Activated naive CD4-positive, alpha-beta T cell treated with anti-CD3 and anti-CD28 coated beads for 36 hours (primary cell): ENCODE measurements at places on chromosomes 16 and 17.
A peak's percentile ranks its signal among the peaks of the same experiment; 100 is the strongest.

DNA sequence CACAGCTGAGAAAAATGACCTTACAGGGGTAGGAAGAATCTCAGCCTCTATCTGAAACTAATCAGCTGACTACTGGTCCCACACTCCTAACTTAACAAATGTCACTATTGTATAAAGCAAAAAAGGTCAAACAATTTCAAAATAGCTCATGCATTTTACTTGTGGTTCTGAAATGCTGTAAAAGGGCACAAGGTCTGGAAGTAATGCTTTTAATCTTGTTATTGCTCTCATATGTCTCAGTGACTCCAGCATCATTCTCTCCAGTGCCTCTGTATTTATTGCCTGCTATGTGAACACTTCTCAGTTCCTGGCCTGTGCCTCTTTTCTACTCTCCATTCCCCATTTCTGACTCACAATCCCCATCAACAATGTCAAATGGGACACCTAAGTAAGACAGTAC, 937.7 kb downstream of the CDH11 start:
- DNase-seq: no peak

DNA sequence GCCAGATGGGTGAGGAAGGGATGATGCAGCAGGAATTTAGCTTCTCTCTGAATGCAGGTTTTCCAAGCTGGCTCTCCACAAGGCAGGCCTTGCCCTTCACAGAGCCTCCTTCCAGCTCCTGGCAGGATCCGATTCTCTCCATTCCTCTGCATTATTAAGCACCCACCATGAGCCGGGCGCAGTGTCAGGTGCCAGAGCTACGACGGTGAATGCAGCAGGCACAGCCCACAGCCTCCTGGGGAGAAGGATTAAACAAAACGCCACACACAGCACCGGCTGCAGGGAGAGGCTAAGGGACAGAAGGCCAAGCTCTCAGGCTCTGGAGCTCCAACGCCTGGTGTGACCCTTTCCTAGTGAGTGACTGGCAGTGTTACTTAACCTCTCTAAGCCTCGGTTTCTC, 7.1 kb upstream of the MT2A start:
- DNase-seq: no peak

DNA sequence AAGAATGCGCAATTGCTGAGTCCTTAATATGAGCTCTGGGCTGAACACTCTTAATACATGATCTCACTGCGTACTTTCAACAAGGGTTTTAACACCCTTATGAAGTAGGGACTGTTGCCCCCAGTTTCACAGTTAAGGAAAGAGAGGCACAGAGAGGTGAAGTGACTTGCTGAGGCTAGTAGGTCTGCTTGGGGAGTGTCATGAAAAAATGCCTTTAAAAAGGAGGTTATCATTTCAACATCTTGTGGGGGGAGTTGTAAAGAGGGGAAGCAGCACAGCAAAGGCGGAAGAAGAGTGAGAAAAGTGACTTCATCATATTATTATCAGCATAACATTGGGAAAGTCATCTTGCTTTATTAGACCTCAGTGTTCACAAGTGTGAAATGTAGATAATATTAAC, 2.1 kb downstream of the CCL4L2 start:
- DNase-seq: no peak

DNA sequence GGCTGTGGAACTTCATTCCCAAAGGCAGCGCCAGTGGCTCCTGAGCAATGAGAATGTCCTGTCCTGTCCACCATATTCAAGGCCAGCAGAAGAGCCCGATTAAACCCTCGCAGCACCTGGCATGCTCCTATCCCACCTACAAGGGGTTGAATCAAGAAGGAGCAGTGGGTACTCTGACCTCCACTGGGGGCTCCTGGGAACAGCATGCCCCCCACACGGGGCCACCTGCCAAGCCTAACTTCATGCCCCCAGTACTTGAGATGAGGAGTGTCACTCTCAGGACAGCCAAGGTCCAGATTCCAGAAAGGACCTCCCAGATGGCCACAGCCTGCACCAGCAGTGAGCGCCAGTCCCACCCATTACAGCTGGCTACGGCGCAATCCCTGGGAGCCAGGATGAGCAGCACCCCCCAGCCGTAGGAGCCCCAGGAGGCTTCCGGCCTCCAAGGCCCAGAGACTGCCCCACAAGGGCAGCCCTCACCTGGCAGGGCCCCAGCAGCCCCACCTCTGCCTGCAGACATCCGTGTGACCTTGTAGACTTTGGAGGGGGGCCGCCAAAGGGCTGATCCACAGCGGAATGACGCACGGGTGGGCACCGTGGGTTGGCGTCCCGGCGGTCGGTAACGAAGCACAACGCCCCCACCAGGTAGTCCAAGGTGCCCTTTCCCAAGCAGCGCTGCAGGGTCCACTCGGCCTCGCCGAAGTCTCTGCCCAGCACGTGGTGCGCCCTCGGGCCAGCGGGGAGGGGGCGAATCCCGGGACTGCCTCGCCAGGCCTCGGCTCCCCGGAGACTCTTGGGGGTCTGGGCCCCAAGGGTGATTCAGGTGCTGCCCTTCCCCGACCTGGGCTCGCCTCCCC, 1.0 kb upstream of the MPDU1 start:
- no peak for DNase-seq

GRCh38 chr17:76252040-76252954, 12.0 kb upstream of the RNF157 start:
- peak; percentile 61 for DNase-seq

DNA sequence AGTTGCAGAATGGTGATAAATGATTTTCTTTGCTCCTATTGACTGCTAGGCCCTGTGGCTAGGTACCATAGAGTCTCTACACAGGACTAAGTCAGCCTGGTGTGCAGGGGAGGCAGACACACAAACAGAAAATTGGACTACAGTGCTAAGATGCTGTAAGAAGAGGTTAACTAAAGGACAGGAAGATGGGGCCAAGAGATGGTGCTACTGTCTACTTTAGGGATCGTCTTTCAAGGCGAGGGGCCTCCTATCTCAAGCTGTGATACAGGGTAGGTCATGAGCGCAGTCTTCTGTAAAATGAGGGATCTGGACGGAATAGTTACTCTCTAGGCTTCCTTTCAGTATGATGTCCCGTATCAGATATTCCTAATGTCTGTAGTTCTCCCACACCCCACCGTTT, 817 bp downstream of the NME1 start:
- peak; percentile 10 for DNase-seq

- DNase-seq: no peak
Observed at GRCh38 chr16:27954191-27954590, 109.3 kb downstream of the GSG1L start.

DNA sequence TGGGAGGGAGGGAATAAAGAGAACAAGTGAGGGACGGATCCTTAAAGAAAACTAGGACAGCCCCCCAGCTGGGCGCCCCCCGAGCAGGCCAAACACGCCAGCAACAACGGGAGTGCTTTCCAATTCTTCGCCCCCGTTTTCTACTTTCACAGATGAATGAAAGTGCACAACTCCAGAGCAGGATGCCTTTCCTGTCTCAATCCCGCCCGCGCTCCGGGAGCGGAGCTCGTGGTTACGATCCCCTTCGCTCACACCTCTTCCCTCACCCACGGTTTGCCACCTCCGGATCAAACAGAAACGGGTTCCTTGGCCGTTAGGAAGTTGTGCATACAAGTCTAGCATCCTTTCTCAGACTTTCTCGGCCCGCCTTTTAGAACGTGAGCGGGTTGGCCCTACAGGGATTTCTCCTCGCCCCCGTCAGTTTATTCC, 680 bp downstream of the SKA2 start:
- DNase-seq: peak; percentile 71

- DNase-seq: no peak
Observed at GRCh38 chr16:77374384-77374783, 60.5 kb downstream of the ADAMTS18 start.

DNA sequence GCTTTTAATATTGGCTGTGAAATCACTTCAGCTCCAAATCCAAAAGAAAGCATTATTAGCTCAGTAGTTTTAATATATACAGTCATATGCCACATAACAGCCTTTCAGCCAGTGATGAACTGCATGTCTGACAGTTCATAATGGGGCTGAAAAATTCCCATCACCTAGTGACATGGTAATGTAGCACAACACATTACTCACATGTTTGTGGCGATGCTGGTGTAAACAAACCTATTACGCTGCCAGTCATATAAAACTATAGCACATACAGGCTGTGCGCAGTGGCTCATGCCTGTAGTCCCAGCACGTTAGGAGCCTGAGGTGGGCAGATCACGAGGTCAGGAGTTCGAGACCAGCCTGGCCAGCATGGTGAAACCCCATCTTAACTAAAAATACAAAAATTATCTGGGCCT, 92.2 kb downstream of the TUBD1 start:
- no peak for DNase-seq

GRCh38 chr16:79412783-79413225, 187.7 kb downstream of the MAF start:
- DNase-seq: no peak

DNA sequence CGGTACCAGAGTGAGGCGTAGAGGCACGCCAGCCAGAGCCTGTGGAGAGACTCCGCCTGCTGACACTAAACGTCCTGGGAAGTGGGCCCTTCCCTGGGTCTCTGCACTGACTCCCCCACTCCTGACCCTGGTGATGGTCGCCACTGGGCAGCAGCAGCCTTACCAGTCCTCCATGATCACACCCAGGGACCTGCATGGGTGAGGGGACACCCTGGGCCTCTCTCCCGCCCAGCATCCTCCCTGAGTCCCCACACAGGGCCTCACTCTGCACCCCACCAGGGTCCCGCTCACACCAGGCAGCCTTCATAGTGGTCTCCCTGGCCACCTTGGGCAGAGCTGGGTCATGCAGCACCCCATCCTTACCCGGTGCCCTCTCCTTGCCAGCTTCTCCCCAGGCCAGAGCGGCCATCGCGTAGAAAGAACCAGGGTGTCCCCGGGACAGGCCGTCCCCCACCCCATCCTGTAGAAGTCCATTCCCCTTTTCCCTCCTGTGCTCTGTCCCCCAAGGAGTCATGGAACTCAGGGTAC, 10.7 kb downstream of the RGS11 start:
- DNase-seq: no peak

DNA sequence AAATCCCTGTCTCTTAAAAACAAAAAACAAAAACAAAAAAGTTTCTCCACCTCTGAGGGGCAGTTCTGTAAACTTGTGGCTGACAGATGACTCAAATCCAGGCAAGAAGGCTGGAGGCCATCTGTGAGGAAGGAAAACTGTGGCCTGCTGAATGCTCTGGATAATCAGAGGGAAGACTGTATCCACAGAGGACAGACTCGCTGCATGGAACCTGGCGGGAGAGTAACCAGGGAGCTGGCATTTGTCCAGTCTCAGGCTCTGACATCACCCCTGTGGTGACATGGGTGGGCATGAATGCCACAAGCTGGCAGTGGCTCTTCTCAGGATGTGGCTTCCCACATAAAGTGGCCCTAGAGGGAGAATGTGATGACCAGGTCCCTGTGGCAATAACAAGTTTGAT, 2.8 kb upstream of the KSR1 start:
- no peak for DNase-seq

DNA sequence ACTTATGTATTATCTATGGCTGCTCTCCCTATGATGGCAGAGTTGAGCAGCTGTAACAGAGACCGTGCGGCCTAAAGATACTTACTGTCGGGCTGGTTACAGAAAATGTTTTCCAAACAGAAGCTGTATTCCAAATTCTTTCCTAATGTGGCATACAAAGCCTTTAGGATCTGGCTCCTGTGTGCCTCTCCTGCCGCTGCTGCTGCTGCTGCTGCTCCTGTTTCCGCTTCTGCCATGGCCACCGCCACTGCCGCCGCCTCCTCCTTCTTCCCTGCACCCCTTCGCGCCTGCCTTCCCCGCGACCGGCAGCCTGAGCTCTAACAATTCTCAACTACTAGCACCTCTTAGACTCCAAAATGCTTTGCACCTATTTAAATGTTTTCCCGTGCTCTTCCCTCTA, 263.9 kb upstream of the TBX2 start:
- DNase-seq: no peak

- DNase-seq: peak; percentile 99
Observed at GRCh38 chr17:43170766-43171585, at the start of gene NBR1. NBR1 (plus strand) TSS chr17:43171214; CDS start chr17:43175800, 4,586 bp downstream.

DNA sequence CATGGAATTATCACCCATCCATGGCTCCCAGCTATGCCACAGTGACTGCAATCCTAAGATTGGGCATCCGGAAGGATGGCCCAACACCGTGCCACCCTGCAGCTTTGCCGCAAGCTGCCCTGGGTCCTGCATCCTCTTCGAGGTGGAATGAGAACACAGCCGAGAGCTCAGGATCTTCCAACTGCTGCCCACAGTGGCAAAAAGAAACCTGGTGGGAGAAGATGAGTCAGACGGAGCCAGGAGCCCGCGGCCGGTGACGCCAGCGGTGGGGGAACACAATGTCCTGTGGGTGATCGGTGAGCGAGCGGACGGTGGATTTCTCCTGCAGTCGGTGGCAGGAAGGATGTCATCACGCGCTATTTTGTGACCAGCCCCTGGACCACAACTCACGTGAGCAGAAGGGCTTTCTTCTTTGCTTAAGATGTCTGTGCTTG, 20.1 kb downstream of the CD7 start:
- peak; percentile 95 for DNase-seq

DNA sequence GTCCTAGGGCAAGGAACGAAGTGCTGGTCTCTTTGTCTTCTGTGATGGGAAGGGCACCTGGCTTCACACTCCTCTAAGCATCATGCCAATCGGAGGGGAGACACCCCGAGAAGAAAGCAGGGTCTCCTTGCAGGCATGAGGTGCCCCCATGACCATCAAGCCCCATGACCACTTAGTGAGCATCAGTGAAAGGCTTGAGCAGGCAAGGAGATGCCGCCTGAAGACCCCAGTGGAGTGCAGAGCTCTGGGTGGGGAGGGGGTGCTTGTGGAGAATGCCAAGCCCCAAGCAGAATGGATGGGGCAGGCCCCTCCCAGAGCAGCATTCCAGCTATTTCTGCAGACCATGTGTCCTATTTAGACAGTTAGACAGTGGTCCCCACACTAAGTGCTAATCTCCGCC, 232.7 kb upstream of the TNRC6C start:
- DNase-seq: no peak

GRCh38 chr16:9135797-9136196, 44.4 kb downstream of the HAPSTR1 start:
- no peak for DNase-seq

GRCh38 chr16:89841275-89841674, 13.0 kb downstream of the SPIRE2 start:
- DNase-seq: no peak
